ENCODE measurements at places on chromosomes 1 and 21.

DNA sequence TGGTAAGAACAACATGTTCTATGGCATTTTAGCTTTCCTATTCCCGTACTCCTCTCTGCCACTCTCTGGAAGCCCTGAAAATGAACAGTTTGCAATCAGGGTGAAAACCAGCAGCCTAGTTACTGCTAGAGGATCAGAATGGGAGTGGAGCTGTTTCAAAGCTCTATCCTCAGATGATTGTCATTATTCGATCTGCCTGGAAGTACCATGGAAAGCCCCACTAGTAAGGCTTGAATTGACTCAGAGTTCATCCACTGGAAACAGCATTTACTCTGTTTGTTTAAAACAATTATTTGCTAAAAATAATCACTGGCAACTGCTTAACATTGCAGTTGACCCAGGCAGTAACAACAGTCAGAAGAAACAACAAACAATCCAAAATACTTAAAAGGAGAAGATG is 91.2 kb downstream of the USH2A start:
- no peak for DNase-seq

DNA sequence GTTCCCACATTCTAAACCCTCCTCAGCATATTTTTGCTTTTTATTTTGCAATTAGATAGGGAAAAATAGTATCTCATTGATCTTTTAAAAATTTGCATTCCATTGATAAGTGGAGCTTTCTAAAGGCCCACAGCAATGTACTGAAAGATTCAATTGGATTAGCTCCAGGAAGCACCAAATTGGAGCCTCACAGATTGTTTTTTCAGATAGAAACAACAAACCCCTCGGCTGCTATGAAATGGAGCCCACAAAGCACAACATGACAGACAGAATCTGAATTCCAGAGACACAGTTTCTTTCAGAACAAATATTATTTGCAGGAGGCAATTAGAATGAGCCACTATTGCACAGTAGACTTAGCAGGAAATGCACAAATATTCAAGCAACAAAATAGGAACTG is 58.9 kb upstream of the KIF26B start:
- no peak for DNase-seq

- no peak for DNase-seq
Measured at GRCh38 chr1:31110846-31111245, 45.3 kb upstream of the PUM1 start.

GRCh38 chr1:161206411-161207140 is 4.4 kb downstream of the NDUFS2 start:
- DNase-seq: no peak

DNA sequence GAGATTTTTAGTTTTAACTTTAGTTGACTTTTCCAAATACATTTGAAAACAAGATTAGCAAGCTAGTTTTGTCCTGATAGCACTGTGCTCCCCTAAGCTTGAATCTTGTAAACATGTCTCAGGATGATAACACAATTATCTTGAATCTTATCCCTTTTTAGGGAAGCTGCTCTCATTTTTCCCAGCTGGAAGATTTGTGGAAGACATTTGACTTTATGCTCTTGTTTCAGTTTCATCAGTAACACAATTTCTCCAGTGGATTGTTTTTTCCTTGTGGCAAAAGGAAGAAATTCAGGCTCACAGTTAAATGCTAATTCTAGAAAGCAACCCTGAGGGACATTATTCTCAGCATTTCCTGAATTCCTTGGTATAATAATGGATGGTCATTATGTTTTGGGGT is 88.8 kb downstream of the CDC7 start:
- no peak for DNase-seq

GRCh38 chr1:243526180-243526579 is 270.3 kb downstream of the SDCCAG8 start:
- DNase-seq: no peak

DNA sequence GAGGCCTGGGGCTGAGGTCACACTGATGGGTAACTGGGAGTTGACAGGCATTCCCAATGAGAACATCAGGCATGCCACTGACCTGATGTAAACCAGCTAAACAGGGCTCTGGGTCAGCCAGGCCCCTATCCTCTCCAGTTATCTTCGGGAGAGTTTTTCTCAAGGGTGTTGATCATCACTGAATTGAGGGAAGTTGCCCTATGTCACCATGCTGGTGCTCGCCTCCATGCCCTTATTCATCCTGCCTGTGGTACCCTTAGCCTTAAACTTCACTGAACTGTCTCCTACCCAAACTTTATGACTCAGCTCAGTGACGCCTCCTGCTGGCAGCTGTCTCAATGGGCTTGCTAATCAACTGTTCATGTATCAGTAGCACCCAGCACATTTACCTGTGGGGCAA is 80.7 kb upstream of the TNR start:
- DNase-seq: no peak

DNA sequence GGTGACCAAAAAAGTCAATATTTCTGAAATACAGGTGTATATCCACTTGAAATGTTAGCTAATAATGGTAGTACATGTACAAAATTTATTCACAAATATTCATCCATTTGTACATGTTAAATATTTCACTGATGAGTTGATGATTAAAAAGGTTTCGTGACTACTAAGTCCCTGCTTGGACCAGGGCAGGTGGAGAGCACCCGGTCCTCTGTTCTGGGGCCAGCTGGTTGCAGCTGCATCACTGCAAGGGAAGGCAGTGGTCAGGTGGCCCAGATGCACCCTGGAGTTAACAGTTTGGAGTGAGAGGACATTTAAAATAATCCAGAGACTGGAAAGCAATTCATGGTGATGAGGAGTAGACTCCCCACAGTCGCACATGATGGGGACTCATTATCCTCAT is 141.2 kb downstream of the ZBTB18 start:
- DNase-seq: no peak

DNA sequence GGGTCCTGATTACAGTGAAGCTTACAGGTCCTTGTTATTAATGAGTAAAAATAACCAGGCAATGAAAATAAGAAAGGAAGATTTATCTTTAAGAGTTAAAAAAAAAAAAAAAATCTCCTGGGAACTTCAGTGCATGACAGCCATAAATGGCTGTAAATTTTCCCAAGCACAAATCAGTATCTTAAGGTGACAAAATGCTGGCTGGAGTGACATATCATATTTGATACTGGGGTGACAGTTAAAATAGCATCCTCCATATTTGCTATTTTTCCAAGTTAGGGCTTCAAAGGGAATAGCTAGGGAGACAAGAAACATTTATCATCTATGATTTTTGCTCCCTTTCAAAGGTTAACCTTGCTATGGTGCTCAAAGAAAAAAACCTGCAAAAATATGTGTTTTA is 226.6 kb downstream of the PRDM2 start:
- DNase-seq: no peak

DNA sequence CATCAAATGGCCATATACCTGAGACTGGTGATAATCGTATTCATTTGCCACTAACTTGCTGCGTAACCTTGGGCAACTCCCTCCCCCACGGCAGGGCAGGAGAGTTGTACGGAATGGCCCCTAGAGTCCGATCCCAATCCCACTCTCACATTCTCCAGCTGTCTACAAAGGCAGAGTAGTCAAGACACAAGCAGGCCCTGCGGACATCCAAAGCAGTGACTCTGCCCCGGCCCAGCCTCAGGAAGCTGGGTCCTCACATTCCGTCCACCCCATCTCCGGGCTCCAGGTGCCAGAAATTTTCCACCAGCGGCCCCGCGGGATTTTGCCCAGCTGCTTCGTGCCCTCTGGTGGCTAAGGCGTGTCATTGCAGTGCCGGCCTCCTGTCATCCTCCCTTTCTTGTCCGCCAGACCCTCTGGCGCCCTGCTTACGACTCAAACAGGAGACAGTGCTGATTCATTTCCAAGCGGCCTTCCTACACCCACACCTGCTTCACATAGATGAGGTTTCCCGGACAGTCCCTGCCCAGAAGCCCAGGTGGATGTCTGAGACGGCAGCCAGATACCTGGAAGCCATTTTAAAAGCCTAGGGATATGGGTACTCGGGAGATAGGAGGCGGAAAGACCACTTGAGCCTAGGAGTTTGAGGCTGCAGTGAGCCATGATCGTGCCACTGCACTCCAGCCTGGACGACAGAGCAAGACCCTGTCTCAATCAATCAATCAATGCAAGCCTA is 2.9 kb upstream of the S100A2 start:
- peak; percentile 44 for DNase-seq

DNA sequence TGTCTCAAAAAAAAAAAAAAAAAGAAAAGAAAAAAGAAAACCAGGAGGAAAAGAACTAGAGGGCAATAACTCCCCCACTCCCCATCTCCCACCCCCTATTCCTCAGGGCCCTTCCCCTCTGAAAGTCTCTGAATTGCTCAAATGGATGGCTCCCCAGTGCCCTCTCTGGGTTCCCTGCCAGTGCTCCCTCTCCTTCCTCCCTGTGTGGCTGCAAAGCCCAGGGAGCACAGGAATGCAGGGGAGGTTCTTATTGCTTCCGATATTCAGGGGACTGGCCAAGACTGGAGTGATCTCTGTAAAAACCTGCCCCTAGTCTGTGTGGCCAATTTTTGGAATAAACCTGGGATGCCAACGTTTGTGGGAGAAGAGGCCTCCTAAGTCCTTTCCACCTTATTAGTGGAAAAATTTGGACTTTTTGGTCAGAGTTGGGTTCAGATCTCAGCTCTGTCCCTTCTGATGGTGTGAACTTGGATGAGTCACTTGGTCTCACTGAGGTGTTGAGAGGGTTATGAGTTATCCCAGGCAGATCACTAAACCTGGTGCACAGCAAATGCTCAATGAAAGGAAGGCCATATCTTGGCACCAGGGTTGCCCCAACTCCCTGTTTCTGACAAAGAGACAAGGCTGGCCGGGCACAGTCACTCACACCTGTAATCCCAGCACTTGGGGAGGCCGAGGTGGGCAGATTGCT is 13.4 kb upstream of the ARHGEF10L start:
- no peak for DNase-seq

DNA sequence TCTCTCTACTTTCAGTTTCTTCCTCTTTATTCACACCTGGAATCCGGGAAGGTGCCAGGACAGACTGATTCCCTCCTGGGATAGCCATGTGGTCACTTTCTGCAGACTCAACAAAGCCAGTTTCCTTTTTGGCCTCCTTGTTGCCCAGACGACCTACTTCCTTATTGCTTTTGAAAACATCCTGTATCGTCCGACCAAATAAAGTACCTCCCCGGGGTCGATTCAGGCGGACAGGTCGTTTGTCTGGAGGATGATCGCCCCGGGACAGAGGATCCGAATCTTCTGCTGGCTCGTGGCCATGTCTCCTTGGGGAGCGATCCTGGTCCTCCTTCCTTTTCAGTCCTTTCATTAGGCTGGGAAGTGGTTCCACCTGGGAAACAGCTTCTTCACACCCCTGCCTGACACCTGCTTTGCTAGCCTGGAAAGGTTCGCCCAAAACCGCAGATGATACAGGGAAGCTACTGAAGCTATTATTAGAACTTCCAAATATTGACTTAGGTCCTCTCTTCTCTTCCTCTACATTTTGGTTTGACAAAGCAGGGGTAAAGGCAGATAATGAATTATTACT is 1.2 kb downstream of the MCM3AP start:
- no peak for DNase-seq

- no peak for DNase-seq
Measured at GRCh38 chr1:185038813-185039376, 6.5 kb upstream of the RNF2 start.

DNA sequence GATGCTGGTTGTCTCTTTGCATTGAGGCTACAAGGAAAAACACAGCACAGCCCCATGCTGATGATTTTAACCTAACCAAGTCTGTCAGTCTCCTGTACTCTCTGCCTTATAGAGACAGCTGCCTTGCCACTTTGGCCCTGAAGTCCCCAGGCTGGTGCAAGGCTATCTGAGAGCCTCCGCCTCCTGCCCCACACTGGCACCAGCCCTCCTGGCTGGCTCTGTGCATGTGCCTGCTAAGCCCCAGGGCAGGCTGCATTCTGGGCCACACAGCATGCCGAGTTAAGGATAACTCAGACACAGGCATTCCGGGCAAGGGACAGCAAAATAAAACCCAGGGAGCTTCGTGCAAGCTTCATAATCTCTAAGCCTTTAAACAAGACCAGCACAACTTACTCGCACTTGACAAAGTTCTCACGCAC is 910 bp downstream of the RUNX1 start:
- no peak for DNase-seq

DNA sequence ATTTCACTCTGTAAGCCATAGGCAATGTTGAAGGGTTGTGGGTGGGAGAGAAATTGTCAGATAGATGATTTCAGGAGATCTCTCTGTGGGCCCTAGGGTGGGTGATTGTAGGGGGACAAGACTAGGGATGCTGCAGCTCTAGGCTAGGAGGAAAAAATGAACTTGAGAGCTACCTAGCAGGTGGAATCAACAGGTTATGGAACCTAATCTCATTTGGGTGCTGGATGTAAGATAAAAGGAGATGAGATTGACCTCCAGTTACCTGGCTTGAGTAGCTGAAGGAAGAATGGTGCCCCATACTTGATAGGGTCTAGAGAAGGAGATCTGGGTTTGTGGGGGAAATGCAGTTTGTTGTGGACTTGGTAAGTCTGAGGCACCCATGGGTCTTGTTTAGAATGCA is 396.5 kb downstream of the RRAGC start:
- no peak for DNase-seq

DNA sequence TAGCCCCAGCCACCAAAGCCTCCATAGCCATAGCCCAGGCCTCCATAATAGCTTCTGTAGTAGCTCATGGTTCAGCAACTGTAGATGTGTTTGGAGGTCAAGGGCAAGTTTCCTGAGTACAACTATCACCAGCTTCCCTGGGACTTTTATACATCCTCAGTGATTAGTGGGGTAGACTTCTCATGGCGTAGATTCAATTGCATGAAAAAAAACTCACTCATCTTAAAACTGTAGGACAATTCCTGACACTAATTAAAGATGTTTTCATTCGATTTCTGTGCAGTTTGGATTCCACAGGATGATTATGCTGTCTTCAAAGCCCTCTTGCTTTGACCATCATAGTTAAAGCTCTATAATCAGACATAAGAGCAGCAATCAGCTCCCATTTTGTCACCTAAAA is at the start of gene KRTAP19-8:
TSS of gene KRTAP19-8 (minus strand) at position 101 of the 400 bp plus-strand sequence. CDS start at position 68, 33 bp downstream.
- no peak for DNase-seq

- no peak for DNase-seq
Measured at GRCh38 chr1:109620401-109620791, 759 bp downstream of the AMPD2 start.

DNA sequence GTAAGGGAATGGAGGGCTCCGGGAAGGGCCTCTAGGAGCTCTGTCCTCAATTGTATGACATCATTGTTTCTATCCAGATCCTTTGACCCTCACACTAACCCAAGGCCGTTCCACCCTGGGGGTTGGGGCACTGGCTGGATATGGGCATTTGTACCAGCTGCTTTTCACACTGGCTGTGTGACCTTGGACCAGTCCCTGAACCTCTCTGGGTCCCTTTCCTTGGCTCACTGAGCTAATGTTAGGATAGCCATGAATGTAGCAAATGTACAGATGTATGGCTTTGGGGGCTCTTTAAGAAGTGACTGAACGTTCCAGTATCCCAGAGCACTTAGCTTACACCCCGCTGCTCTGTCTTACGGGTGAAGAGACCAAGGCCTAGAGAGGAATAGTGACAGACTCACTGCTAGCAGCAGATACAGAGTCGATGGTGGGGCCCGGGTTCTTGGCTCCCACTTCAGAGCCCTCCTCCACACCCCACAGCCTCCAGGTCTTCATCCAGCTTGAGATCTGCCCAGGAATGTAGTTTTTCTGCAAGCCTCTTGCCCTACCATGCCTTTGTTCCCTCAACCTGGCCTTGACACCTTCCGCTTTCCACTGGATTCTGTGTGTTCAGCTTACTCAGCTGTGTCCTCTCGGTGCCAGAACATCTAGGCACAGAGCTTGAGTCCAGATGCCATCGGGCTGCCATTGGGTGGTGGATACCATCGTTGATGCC is 14.6 kb upstream of the UBL4B start:
- DNase-seq: no peak
